Naive thymus-derived CD4-positive, alpha-beta T cell (primary cell): ENCODE measurements at places on chromosomes 12 and 14. TPM values are rescaled to one million over a fixed set of nuclear protein-coding genes. Genes with fewer than 3 reads are reported as not detected.

GRCh38 chr12:11500188-11500860, 105.0 kb upstream of the PRB2 start:
- peak; percentile 89 for DNase-seq

GRCh38 chr14:54138024-54138353, 181.4 kb upstream of the BMP4 start:
- DNase-seq = no peak

GRCh38 chr14:93952829-93953228, 23.5 kb downstream of the ASB2 start:
- no peak for DNase-seq

- no peak for DNase-seq
Measured at GRCh38 chr14:68104518-68104917, 284.9 kb downstream of the RAD51B start.

DNA sequence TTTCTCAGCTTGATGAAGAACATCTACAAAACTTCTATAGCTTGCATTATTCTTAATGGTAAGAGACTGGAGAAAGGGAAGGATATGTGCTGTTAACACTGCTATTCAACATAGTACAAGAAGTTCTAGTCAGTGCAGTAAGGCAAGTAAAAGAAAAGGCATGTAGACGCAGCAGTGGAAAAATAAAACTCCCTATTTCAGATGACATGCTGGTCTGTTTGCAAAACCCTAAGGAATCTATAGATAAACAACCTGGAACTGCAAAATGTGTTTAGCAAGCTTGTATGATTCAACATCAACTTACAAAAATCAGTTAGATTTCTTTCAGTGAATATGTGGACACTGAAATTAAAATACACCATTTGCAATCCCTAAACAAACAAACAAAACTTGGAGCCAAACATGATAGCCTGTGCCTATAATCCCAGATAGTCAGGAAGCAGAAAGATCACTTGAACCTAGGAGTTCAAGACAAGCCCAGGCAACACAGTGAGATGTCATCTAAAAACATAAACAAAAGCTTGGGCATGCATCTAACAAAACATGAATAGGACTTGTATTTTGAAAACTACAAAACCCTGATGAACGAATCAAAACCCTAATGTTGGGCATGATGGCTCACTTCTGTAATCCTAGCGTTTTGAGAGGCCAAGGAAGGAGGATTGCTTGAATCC, 293.6 kb upstream of the RGS6 start:
- DNase-seq = no peak

- DNase-seq = no peak
Measured at GRCh38 chr14:73751157-73751691, 37.0 kb upstream of the PNMA1 start.

GRCh38 chr12:74456431-74456830, 81.2 kb upstream of the ATXN7L3B start:
- no peak for DNase-seq

The KRT6C gene
- total RNA-seq = not detected in 2 replicates

The TMCC3 gene
- 0.08 TPM for total RNA-seq

The VDR gene
- total RNA-seq = 2.9 TPM
